Kasumi-1 (cell line): ENCODE measurements at places on chromosomes 4 and X.

DNA sequence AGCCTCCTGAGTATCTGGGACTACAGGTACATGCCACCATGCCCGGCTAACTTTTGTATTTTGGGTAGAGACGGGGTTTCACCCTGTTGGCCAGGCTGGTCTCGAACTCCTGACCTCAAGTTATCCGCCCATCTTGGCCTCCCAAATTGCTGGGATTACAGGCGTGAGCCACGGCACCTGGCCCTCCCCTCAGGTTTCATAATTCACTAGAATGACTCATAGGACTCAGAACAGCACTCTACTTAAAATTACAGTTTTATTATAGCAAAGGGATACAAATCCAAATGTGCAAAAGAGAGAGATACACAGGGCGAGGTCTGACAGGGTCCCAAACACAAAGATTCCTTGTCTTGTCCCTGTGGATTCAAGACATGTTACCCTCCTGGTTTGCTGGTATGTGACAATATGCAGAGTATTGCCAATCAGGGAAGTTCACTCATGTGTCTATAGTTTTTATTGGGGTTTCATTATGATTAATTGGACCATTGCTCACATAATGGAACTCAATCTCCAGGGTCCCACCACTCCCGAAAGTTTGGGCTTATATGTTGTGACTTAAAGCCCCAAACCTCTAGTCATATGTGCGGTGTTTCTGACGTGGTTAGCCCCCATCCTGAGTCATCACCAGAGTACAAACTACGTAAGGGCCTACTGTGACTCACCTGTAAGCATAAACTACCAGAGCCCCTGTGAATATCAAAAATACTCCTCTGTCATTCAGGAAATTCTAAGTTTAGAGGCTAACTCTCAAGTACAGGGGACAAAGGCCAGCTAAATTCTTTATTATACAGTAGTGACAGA lies 5.2 kb downstream of the YIPF6 start:
- DNase-seq, result no peak

GRCh38 chr4:115332078-115332477 lies 218.7 kb upstream of the NDST4 start:
- no peak for DNase-seq

- DNase-seq, result no peak
Observed at GRCh38 chrX:134654398-134655012, 3.8 kb downstream of the PLAC1 start.

DNA sequence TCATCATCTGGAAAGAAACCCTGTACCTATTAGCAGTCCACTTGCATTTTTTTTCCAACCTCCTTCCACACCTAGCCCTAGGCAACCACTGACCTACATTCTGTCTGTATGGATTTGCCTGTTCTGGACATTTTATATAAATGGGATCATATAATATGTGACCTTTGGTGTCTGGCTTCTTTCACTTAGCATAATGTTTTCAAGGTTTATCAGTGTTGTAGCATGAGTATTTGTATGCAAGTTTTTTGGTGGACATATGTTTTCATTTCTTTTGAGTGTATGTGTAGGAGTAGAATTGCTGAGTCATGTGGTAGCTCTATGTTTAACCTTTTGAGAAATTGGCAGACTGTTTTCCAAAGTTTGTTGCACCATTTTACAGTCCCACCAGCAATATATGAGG lies 198.6 kb downstream of the CEP135 start:
- no peak for DNase-seq

GRCh38 chr4:71498625-71499024 lies 159.8 kb downstream of the SLC4A4 start:
- DNase-seq, result no peak

DNA sequence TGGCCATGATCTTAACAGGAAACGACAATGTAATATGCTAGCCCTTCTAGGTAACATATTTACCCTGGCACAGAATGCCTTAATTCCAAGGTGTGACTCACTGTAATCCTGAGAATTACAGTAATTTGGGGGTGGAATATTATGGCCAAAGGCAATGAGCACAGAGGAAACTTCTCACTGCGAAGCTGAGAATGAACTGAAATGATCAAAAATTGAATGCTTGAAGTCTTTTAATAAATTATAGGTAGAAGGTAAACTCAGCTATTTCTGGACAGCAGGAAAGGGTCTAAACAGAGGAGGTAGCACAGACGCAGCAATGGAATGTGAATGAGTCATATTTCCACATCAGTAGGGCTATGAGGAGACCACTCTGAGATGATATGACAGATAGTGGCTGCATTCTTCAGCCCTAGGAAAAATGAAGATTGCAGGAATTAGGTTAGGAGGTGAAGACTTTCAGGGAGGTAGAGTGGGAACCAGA lies 312.6 kb downstream of the PACRGL start:
- no peak for DNase-seq

DNA sequence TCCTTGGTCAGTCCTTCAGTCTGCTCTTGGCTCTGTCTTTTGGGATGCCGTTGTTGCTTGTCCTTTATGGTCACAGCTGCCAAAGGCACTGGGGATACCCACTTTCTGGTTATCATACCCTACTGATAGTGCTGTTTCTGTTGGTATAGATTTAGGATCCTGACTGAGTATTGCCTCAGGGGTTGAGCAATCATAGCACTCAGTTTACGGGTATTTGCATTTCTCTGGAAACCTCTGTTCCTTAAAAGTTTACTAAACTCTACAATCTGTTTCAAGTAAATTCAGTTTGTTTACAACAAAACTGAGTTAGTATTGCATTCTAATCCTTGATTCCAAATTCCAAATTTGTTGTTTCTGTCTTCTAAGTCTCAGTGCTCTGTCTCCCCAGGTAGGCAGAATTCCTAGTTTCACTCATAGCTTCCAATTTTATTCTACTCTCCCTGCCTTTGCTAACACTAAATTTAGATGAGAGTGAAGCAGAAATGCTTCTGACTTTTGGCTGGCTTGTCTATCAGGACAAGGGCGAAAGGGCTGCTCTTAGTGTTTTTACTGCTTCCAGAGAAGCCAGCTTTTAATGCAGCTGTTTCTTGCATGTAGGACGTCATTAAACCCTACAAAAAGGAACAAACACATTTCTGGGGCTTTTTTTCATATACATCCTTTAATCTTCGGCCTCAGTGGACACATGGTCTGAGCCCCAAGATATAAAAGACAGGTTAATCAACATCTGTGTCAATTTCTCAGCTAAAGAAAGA lies 17.2 kb upstream of the TET2 start:
- no peak for DNase-seq

GRCh38 chr4:128590773-128591172 lies 218.7 kb upstream of the JADE1 start:
- no peak for DNase-seq
